ENCODE measurements at places on chromosomes 7 and 10. TPM values are rescaled to one million over a fixed set of nuclear protein-coding genes. Genes with fewer than 3 reads are reported as not detected.

LLCFC1 gene
- total RNA-seq: not detected

NKX1-2 gene
- total RNA-seq: not detected

DNA sequence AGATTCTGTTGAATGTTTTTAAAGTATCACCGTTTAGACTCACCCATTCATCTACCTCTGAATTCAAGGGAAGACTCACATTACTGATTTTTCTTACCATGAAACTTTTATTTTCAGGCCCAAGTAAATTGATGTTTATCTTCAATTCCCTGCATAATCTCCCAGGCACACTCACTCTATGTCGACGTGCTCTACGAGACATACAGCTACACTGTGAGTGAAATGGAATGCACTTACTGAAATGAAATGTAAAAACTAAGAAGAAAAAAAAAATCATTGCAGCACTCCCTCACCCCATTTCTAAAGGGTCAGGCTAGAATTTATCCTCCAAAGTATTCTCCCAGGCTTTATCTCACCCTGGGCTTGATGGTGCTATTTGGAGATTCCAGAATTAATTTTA is 987.9 kb downstream of the CCSER2 start:
- DNase-seq: no peak

DNA sequence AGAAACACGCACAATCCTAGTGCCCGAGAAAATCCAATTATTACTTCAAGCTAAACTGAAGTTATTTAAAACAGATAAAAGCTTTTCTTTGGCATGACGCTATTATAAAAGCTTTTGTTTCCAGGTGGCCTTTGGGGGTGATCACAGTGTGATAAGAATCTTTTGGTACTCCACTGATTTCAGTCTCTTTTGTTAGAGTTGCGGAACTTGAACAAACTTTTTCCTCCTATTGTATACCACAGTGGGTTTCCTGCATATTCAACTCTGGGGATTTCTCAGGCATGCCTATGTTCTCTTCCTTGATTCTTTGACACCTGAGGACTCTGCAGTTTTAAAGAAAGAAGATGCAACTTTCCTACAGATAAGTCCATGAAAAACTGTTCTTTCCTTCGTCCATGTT is 99.7 kb upstream of the PITRM1 start:
- DNase-seq: no peak

DNA sequence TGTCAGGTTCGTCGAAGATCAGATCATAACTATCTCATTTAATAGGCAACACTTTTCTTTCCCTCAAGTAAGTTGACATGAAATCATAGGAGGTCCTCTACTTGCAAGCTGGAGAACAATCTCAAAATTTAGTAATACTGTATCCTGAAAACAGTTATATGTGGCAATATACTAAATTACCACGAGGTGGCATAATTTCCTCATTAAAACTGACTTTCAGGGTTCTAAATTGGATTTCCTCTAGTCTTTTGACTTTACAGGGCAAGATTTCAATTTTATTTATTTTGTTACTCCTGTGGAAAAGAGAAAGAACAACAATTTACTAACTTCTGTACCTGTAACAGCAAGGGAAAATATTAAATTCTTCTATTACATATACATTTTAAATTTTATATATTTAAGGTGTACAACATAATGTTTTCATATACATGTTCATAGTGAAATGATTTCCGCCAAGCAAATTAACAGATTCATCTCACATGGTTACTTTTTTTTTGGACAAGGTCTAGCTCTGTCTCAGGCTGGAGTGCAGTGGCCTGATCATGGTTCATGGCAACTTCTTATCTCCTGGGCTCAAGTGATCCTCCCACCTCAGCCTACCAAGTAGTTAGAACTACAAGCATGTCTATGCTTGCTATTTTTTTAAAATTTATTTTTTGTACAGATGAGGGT is 53.4 kb upstream of the CYP2C18 start:
- no peak for DNase-seq

DNA sequence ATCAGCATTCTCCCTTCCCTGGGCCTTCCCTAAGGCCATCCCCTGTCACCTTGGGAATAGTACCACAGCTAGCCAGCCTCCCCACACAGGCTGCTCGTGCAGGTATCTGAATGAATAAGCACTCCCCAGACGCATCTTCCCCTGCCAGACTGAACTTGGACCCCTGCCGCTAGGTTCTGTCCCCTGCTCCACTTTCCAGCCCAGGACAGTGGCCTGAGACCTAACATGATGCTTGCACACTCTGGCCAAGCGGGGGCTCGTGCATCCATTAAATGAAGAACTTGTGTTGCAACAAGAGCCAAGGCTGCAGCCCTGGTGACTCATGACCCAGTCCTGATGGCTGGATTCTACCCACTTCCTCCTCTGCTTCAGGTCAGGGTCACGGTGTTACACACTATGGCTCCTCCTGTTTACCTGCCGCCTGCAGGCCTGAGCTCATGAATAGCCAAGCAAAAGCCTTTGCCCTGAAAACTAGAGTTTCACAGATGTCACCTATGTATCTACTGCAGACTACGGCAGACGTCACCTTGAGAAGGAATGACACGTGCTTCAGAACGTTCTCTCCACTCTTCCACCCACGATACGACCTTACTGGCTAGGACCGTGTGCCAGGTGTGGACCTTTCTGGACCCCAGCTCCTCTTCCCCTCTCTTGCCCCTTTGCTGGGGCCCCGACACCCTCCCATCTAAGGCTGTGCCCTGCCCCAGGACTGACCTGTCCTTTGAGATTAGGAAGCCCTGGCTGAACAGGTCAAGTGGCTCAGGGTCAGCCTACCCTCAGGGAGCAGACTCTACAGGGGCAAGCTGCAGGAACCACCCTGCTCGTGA is 6.5 kb downstream of the ASB13 start:
- no peak for DNase-seq

DNA sequence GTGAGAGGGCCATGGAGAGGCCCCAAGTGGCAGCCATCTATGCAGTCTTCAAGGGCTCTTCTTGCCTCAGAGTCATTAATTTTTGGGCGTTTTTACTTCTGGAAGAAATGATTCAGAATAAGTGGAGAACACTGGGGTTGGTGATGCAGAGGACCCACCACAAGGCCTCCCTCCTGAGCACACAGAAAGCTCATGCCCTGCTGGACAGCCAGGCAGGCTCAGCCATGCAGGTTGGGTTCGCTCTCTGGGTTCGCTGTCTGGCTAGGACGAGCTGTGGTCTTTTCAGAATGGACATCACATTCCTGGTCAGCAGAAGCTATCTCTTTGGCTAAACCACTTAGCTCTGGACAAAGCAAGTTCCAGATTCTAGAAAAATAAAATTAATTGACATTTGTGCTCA is 480.8 kb downstream of the RPS24 start:
- DNase-seq: peak; percentile 67

- peak; percentile 75 for DNase-seq
Observed at GRCh38 chr7:157485361-157485831, 148.6 kb downstream of the DNAJB6 start.

All from osteocyte (in vitro differentiated cells).